ENCODE measurements at places on chromosomes 2 and 18.

GRCh38 chr2:211479536-211480150, 923.2 kb downstream of the CPS1 start:
- no peak for DNase-seq

- no peak for DNase-seq
These were observed 125.9 kb downstream of the ANTXR1 start for GRCh38 chr2:69138793-69139459.

GRCh38 chr18:48735080-48735676, 196.3 kb downstream of the CTIF start:
- DNase-seq = no peak

DNA sequence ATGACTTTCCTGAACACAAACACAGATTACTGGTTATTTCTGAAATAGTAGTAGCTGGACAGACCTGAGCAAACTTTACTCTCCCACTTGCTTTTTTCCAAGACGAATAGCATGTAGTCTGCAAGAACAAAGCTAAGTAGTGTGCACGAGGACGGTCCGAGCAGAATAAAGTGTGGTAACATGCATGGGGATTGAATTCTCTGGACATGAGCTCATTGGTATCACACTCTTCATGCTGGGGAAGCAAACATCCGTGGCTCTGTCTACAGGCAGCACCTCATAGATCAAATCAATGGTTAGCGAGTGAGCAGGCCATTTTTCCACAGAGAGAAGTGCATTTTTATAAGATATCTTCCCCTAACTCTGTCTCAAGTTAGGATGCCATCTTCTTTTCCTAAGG, 164.8 kb upstream of the STK17B start:
- DNase-seq = no peak

DNA sequence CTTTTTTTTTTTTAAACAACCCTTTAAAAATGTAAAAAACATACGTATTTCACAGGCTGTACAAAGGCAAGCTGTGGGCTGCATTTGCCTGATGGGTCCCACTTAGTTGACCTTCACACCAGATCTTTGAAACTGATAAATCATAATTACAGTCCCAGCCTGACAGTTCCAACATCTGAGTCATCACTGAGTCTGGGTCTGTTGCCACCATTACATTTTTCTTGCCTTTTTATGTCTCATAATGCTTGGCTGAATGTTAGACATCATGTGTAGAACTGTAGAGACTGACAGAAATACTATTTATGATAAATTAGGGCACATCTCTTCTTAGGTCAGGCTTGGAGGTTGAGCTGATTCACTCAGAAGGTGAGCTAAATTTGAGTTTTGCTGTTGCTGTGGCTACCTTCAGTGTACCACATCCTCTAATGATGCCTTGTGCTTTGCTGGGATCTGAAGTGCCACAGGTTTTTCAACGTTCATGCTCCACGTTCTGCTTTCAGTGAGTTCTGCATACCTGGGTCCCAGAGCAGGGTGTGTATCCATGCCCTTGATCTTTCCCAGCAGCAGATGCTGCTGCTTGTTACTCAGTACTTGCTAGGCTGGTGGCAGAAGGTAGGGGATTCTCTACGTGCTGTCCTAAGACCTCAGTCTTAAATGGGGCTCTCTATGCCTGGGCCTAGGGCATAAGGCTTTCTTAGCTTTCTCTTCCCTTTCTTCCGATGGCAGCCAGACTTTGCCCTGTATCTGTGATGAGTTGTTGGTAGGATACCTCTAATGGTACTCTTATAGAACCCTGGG, 160.6 kb upstream of the SMAD7 start:
- DNase-seq = no peak

DNA sequence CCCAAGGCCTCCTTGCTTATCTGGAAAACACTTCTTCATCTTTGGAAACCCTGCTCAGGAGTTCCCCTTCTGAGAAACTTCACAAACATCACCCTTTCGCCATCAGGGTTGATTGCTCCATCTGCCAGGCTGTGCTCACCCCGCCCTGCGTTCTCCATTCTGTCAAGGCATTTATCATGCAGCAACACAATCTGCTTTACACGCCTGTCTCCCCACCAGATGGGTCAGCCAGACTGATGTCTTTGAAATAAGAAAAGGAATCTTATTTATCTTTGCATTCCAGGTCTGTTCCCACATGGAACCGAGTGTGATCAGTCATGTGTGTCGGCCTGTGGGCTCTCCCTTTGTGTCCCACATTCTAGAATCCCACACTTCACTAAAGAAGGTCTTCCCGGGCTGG, 110.0 kb upstream of the ARL4C start:
- no peak for DNase-seq

DNA sequence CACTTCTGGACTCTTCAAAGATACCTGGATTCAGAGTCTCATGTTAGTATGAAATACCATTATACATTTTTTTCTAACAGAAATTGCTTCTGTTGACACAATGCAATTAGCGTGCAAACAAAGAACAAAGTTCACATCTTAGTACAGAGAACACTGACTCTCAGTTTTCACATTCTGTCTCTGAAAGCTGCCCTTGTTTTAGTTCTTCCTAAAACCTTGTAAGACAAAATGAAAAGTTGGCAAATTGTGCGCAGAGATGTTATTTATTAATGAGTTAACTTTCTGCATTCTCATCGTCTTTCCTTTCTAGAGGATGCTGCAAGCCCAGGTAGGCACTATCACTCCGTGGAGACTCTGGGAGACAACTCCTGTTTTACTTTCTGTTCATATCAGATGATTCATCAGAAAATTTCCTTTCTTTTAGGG, 377.3 kb upstream of the POU3F3 start:
- no peak for DNase-seq

- DNase-seq = no peak
These were observed 88.4 kb upstream of the AFF3 start for GRCh38 chr2:100230754-100231153.

GRCh38 chr2:102042196-102043081, 50.7 kb downstream of the IL1R2 start:
- DNase-seq = no peak

Measured in NCI-H460 (cell line).